ENCODE measurements at places on chromosomes 13 and 19.

DNA sequence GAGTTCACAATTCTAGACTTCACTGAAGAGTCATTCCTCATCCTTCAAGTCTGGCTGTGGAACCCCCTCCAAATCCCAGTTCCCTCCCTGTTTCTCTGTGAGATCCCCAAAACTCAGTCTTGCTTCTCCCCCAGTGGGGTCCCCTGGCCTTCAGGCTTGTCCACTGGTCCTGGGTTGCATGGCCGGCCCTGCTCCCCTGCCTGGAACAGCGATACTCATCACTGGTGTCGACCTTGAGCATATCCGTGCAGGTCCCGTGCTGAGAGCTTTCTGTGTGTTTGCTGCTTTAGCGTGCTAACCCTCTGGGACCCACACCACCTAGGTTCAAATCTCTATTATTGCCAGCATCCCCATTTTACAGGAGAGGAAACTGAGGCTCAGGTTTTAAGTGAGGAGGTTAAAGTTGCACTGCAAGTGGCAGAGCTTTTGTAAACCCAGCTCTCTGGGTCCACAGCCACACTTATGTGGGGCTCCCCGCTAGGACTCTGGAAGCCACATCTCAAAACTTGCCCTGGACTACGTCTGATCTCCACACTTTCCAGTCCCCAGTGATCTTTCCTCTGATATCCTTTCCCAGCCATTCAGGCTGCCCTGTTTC lies 15.5 kb downstream of the LIPE start:
- DNase-seq, result no peak

DNA sequence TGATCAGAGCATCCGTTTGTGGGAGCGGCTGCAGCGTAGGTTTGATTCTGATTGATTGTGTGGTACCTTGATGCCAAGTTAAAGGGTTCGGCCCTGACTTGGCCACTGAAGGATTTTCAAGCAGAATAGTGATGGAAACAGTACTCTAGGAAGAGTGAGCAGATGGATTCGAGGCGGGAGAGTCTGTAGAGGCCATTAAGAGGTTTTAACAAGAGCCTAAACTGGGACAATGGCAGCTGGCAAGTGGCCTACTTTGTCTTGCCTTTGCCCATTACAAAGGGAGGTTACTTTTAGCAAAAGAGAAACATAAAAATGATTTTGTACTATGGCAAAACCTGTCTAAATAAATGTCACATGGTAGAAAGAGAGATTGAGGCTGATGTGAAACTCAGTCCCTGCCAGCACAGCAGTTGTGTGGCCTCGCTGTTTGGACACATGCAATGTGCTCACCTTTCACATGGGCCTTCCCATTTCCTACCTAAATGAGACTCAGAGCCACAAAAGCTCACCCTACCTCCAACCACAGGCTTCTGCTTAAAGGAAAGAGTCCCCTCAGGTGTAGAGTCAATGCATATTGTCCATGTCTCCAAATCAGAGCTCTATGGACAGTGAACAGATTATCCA lies 62.4 kb upstream of the RAP2A start:
- DNase-seq, result no peak

DNA sequence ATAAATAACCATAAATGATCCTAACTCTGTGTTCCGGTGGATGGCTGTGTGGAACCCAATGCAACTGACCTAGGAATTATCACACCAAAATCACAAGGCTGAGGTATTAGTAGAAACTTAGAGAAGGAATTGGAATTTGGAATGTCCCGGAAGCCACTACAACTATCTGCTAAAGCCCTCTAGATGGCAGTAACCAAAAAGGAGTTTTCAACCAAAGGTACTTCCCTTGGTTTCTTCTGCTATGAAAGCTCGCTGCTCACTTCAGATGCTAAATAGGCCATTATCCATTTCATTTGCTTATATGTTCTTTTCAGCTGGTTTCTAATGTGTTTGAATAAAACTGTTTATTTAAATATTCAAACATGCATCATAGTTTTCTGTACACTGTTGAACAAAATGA lies 1589.1 kb upstream of the SPRY2 start:
- no peak for DNase-seq

- DNase-seq, result no peak
Measured at GRCh38 chr13:112756967-112757758, 67.3 kb downstream of the ATP11A start.

- no peak for DNase-seq
Measured at GRCh38 chr13:113258321-113259054, 38.6 kb upstream of the LAMP1 start.

- no peak for DNase-seq
Measured at GRCh38 chr19:50777830-50778303, 7.6 kb downstream of the GPR32 start.

DNA sequence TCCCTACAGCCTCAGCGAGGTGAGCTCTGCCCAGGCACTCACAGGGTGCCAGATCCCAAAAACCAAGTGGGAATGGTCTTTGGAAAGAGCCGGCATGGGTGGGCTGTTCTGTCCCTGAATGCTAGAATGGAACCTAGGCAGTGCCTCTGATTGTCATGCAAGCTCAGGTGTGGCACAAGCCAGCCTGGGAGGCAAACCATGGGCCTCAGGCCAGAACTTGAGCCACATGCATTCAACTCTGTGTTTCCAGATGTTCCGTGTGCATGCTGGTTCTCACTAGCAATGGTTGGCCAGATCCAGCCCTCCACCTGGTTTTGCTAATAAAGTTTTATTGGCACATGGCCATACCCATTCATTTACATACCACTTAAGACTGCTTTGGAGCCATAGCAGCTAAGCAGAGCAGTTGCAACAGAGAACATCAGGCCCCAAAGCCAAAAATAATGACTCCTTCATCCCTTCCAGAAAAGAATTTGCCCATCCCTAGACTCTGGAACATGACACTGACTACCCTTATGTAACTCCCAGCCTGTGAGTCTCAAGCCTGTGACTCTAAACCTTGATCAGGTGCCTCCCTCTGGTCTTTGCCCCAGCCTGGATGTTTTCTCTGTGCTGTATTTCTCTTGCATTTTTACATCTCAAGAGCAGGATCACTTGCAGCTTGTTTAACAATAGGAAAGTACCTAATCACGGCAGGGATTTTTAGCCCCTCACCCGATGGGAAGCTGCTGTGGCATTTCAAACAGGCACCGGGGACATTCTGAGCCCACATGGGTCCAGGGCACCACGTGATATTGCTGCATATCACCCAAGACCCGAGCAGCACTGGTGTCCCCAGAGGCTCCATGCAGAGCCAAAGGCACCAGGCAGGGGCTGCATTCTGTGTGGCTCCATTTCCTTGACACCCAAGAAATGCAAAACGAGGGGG lies 55.4 kb upstream of the USE1 start:
- no peak for DNase-seq

GRCh38 chr13:90591260-90591926 lies 756.1 kb upstream of the MIR17HG start:
- DNase-seq, result no peak

DNA sequence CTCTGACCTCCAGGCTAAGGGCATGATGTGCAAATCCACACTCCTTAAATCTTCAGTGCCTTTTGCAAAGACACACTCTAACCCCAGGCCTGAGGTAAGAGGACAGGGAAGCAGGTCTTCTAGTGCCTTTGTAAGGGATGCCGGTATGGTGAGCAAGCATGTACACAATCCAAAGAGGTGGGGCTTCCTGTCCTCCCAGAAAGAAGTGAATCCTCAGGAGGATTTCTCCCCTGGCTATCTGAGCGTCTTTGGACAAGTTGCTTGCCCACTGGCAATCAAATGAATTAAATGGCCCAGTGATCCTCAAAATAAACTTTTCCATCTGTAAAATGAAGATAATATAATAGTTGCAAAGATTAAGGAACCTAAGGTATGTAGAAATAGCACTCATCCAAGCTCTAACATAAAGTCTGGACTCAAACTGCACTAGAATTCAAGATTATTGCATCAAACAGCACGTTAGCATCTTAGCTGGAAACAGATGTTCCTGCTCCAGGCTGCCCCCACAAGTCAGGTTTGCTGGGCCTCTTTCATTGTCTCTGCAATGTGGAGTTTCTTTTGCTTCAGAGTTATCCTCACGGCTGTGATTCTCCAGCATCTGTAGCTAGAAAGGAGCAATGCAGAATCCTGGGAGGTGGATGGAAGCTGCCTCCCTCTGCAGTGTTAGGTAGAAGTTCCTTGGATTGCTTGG lies 249.6 kb downstream of the TSHZ3 start:
- no peak for DNase-seq

- no peak for DNase-seq
Measured at GRCh38 chr19:8251025-8251472, 41.9 kb downstream of the CERS4 start.

- DNase-seq, result no peak
Measured at GRCh38 chr13:40333226-40333625, 333.2 kb downstream of the FOXO1 start.

GRCh38 chr19:23394511-23394910 lies 760 bp downstream of the ZNF91 start:
- peak; percentile 5 for DNase-seq

- DNase-seq, result no peak
Measured at GRCh38 chr19:45050036-45050435, 11.2 kb downstream of the CLASRP start.

GRCh38 chr19:50501568-50502475 lies 9.2 kb downstream of the JOSD2 start:
- DNase-seq, result no peak

DNA sequence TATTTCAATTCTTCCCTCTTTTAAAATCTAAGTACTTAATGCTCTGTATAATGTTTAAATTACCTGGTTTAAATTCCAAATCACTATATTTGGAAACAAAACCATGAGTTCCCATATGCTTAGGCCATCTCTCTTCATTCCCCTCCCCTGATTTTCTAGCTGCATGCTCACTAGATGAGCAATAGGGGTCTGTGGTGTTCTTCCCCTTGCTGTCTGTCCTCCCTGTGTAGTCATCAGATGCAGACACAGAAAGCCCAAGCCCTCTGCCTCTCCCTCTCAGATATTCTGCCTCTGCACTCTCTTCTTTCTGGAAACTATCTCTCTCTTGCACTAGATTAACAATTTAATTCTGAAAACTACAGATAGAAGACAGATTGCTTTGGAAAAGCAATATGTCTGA lies 1730.2 kb downstream of the OLFM4 start:
- no peak for DNase-seq

DNA sequence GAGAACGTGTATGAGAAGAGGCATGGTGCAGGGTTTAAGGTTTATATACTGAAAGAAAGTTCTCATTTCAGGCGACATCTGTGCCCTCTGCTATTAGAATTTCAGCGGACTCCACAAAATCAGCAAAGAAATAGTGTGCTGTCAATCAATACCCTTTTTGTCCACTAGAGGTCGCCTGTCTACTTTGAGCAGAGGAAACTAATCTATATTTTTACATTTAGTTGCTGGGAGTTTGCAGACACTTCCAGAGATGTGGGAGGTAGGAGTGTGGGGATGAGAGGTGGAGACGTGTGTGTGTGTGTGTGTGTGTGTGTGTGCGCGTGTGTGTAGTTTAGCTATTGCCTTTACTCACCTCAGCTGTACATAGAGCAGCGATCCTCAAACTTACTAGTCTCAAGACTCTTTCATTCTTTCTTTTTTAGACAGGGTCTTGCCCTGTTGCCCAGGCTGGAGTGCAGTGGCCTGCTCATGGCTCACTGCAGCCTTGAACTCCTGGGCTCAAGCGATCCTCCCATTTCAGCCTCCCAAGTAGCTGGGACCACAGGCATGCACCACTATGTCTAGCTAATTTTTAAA lies 9.7 kb downstream of the INAFM1 start:
- DNase-seq, result no peak

DNA sequence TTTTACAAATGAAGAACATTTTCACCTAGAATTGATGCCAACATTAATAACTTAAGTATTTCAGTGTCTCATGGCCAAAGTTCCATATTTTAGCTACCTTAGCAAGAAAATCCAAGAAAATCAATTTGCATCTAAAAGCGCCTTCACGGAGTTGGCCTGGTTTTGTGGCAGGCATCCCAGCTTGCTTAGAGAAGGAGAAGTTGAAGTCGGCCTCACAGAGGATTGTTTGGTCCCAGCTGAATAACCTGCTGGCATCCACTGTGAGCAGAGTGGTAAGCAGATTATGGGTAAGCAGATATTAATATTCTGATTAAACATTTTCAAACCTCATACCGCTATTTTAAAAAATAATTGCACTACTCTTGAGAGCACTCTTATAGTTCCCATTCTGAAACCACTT lies 62.3 kb upstream of the STARD13 start:
- DNase-seq, result no peak

- no peak for DNase-seq
Measured at GRCh38 chr19:45496349-45496953, 396 bp downstream of the RTN2 start.

DNA sequence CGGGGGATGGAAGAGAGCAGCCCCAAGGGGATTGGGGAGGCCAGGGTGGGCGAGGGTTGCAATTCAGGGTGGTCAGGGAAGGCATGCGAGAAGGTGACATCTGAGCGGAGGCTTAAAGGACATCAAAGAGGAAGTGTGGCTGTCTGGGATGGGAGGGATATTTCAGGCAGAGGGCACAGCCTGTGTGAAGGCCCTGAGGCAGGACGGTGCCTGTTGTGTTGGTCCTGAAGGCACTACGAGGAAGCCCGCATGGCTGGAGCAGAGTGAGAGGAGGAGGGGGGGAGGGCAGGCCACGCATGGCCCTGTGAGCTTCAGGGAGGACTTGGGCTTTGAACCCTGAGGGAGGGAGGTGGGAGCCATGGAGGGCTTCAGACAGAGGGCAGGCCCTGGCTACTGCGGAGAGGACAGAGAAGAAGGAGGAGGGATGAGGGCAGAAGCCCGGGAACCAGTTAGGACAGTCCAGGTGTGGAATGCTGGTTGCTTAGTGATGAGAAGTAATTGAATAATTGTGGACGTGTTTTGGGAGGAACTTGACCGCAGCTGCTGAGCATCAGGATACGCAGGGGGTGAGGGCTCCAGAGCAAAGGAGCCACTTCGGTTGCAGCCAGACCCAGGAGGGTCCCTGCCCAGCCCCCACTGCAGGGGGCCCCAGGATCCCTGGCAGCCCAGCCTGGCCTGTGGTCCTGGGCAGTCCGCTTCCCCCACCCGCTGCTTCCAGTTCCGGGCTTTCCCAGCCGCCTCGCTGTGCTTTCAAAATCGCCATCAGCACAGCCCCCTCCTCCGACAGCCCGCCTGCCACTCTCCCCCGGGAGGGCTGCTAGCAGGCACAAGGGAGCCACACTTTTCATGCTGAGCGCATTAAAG lies 6.2 kb downstream of the TLE6 start:
- no peak for DNase-seq

GRCh38 chr19:17475541-17476115 lies 5.3 kb downstream of the SLC27A1 start:
- no peak for DNase-seq

GRCh38 chr13:98824376-98825160 lies 72.1 kb upstream of the SLC15A1 start:
- no peak for DNase-seq

DNA sequence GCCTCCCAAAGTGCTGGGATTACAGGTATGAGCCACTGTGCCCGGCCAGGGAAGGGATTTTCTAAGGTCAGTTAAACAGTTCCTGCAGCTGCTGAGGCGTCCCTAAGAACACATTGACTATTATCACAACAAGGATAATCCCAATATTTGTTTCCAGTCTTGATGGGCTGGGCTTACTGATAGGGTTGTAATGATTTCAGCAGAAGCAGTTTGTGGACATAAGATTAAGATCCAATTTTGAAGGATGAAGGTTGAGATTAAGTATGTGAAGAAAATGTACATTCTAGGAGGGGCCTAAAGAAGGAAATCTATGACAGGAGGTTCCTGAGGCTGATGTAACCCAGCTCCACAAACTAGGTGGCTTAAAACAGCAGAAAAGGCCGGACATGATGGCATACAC lies 10.7 kb upstream of the CCDC124 start:
- DNase-seq, result no peak

All from activated CD8-positive, alpha-beta memory T cell treated with anti-CD3 and anti-CD28 coated beads for 48 hours (primary cell).